ENCODE measurements at places on chromosomes 1 and 21.
A peak's percentile ranks its signal among the peaks of the same experiment; 100 is the strongest.

DNA sequence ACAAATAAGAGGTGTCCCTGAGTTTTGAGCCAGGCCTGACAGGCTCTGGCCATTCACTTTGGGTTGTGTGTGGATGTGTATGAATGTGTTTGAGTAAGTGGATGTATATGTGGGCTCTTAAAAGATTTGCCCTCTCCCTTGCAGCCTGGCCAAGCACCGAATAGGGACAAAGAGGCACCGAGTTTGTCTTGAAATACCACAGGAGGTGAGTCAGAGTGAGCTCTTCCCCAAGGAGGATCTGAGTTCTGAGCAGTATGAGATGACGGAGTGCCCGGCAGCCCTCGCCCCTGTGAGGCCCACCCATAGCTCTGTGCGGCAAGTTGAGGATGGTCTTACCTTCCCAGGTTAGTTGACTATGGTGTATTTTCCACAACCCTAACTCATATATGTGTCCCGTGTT, 19.0 kb downstream of the KDM4A start:
- DNase-seq = no peak

DNA sequence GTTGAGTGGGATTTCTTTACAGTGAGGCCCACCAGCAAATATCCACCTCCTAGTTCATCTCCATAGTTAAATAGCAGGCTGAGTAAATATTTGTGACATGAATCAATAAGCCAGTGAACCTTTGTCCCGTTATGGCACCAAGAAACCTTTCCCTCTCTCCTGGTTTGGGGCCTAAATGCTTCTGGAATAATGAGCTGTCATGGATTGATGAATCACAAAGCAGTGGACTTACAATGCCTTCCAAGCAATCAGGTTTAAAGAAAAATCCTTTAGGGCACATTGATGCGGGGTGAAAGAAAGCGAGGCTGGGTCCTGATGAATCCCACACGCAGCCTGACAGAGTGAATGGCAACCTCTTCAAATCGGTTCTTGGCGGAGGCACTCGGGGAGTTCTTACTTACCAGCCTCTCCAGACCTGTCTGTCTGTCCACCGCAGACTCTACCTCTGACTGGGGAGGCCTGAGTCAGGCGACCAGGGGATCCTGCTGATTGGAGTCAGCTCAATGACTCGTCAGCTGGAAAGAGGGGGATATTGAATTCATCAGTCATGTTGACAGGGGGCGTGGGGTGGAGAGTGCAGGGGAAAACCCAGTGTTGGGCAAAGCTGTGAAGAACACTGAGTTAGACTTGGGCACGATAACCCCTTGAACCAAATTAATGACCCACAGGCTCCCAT, 247.3 kb downstream of the PLPP3 start:
- no peak for DNase-seq

GRCh38 chr1:214939180-214939579, 143.4 kb upstream of the KCNK2 start:
- DNase-seq = no peak

GRCh38 chr1:47663286-47663685, 225.4 kb downstream of the FOXD2 start:
- DNase-seq = no peak

DNA sequence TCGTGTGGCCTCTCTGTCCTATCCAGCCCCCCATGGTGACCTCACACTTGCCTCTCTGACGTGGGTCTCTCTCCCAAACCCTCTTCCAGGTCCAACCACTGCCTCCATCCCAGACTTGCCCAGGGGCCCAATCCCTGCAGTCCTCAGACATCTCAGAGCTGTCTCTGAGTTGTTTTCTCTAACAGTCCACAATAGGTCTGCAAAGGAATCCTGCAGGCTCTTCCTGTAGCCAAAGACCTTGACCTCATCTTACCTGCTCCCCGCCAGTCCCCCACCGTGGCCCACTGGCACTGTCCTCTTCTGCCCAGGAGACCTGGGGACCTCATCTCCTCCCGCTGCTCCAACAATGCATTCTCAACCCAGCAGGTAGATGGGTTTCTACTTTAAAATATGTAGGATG, 10.0 kb downstream of the RNF187 start:
- DNase-seq = no peak

- DNase-seq = peak; percentile 53
Observed at GRCh38 chr21:20999659-21000058, 1.4 kb downstream of the NCAM2 start.

- DNase-seq = no peak
Observed at GRCh38 chr1:100448366-100448765, 89.6 kb upstream of the GPR88 start.

GRCh38 chr1:218547957-218548730, 203.0 kb downstream of the TGFB2 start:
- no peak for DNase-seq

DNA sequence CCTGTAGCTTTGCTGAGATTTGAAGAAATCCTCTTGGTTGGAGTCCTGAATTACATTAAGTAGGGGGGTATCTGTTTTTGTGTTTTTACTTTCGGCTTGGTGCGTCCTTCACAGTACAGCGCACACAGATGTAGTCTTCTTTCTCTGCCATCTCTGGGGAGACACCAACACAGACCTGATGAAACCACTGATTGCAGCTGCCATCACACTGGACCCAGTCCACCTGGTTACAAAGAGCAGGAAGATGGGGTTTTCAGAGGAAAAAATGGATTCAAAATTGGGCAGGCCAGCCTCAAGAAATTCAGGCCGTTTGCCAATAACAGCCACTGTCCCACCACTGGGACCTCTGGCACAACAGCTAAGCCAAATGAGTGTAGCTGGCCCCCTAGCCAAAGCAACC, 18.7 kb upstream of the SYT2 start:
- no peak for DNase-seq

DNA sequence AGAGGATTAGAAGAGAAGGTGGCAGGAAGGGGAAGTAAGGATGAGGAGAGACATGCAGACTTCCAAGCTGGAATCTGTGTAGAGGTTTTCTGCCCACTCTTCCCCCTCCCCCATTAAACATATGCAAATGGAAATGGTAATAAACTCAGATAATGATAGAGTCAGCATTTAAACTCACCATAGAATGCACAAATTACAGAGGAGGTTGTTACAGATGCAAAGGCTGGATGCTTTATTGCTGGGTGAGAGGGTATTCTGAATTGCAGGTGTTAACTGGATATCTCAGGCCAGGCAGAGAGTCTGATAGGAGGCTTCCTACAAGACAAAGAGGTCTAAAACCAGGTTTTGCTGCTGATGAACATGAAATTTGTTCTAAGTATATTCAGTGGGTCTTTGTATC, 372.5 kb downstream of the SEC16B start:
- no peak for DNase-seq

DNA sequence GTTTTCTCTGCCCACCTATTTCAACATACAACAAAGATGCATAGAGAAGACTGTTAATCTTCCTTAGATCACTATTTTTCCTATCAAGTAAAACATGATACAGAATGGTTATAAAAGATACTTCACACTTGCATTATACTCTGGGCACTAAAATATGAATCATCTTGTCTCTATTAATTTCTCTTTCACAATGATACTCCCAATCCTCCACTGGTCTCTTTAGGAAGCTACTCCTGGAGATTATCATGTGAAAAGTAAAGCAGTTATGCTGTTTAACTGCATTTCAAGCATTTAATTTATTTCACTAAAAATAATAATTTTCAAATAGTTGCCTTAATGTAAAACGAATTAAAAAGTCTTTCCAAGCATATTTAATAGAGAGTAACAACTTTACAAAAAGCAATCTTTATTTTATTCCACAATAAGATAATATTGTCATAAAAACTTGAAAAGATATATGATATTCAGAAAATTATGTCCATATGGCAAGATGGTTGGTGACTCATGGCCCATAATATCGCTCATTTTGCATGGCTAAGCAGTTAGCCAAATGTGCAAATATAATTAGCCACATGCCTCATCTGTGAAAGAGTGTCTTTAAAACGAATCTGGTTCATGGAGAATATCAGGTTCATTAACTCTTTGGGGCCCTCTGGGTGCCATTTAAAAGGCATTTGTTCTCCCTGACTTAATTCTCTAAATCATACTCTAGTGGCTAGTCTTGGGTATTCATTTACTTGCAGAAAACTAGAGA, 1569.0 kb upstream of the B3GALT2 start:
- no peak for DNase-seq

DNA sequence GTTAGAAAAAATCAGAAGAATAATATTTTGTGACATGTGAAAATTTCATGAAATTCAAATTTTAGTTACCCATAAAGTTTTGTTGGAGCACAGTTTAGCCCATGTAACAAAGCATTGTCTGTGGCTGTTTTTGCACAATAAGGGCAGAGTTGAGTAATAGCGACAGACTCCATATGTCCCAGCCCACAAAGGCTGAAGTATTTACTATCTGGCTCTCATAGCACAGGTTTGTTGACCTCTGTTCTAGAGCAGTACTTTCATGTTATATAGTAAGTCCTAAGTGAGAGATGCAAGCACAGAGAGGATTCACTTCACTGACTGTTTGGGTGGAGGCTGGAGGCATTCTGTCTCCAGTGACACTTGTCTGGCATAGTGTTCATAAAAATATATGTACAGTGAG, 6.8 kb downstream of the LAMC1 start:
- no peak for DNase-seq

GRCh38 chr1:173201969-173202368, 5.2 kb downstream of the TNFSF4 start:
- no peak for DNase-seq

GRCh38 chr1:242432491-242433095, 91.9 kb downstream of the PLD5 start:
- no peak for DNase-seq

GRCh38 chr1:232978091-232978634, 27.8 kb downstream of the NTPCR start:
- no peak for DNase-seq

- no peak for DNase-seq
Observed at GRCh38 chr1:219374636-219375035, 201.0 kb downstream of the LYPLAL1 start.

DNA sequence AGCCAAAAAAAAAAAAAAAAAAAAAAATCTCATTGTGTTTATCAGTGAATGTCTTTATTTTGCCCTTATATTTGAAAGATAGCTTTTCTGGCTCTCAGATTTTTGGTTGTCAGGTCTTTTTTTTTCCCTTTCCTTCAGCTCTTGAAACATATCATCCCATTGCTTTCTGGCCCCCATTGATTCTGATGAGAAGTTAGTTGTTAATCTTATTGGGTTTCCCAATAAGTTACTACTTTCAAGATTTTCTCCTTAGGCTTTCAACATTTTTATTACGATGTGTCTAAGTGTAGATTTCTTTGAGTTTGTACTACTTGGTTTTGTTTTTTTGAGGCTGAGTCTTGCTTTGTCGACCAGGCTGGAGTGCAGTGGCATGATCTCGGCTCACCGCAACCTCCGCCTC, 14.7 kb upstream of the SOAT1 start:
- no peak for DNase-seq

- no peak for DNase-seq
Observed at GRCh38 chr1:181392613-181393220, 90.6 kb upstream of the CACNA1E start.

DNA sequence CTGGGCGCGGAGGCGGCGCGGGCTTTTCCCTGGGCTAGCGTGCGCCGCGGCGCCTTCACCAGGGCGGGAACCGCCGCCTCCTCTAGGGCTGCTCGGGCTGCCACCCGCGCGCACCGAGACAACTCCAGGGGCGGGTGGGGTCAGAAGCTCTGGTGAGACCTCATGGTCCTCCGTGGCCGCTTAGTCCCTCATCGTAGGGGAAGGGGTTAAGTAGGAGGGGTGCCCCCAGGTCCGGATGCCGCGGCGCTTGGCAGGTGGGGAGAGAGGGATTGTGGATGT, 559 bp downstream of the SERTAD4 start:
- DNase-seq = no peak

DNA sequence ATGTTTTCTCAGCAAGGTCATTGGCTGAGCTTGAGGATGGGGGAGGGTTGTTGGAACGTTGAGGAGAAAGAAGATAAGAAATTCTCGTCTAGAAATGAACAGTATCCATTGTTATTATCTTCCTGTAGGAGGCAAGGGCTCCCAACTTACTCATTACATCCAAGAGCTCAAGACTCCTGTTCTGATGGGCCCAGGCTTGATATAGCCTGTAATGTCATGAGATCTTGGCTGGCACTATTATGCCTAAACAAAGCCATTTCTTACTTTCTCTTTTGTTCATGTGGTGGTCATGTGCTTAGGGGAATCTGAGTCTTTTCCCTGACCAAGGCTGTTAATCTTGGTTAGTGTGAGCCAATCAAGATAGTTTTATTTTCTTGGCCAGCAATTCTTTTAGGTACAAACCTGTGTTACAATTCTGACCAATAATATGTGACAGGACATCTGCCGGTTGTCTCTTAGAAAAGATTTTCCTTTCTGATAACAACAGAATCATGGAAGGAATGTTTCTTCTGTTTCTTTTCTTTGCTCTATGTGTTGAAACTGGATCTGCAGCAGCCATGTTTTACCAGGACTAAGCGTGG, 15.2 kb upstream of the IGSF3 start:
- DNase-seq = no peak

DNA sequence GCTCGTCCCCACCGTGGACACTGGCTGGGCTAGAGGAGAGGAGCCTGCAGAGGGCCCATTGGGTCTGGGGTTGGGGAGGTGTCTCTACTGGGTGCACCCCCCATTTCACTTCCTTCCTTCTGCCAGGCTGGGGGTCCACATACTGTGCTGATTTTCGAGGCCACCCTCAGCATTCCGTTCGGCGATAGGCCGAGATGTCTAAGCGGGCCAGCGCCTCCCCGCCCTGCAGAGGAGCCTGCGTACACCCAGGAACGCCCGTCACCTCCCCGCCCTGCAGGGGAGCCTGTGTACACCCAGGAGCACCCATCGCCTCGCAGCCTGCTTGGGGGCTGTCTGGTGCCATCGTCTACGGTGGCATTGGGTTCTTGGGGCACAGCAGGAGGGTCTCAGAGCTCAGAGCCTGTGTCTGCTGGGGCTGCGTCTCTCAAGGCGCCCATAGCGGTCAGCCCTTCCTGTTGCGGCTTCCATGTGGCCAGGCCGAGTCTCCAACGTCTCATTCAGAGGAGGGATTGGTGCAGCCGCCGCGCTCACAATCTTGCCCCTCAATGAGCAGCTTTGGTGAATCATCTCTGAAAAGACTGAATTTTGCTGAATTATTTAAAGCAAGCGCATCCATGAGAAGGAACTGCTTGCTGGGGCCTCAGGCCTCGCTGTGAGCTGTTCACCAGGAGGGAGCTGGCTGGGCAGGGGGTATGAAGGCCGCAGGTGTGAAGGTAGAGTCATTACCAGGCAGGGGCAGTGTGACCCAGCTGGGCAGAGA, 30.7 kb upstream of the AGPAT3 start:
- DNase-seq = peak; percentile 21

GRCh38 chr1:234612352-234613127, 2.6 kb upstream of the IRF2BP2 start:
- peak; percentile 93 for DNase-seq

GRCh38 chr1:149917571-149918144, at the start of gene SV2A:
TSS of gene SV2A (minus strand) at chr1:149917844. CDS start at chr1:149913840, 4,004 bp downstream.
- DNase-seq = peak; percentile 81

- no peak for DNase-seq
Observed at GRCh38 chr1:100481303-100481702, 56.6 kb upstream of the GPR88 start.

All from left hindlimb (tissue), 1 donor.